Fibroblast of villous mesenchyme (primary cell): ENCODE measurements at places on chromosomes 11 and 22. TPM values are rescaled to one million over a fixed set of nuclear protein-coding genes. Genes with fewer than 3 reads are reported as not detected.

OR56A1 gene
- total RNA-seq, result under 0.01 TPM in 2 replicates

DNA sequence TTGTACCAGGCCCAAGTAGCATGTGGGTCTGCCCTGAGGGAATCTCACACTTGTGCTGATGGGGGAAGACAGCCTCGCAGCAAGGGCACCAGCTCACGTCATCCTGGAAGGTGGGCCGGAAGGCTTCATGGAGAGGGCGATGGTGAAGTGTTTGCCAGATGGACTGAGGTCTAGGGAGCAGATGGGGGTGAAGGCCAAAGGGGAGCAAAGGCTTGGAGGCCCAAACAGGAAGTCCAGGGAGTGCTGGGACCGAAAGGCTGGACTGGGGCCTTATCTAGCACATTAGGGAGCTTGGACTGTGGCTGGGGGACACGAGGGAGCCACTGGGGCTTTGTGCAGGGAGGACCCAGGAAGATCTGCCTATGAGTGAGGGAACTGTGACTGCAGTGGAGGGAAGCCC is 1.2 kb upstream of the TNFRSF13C start:
- no peak for DNase-seq

DNA sequence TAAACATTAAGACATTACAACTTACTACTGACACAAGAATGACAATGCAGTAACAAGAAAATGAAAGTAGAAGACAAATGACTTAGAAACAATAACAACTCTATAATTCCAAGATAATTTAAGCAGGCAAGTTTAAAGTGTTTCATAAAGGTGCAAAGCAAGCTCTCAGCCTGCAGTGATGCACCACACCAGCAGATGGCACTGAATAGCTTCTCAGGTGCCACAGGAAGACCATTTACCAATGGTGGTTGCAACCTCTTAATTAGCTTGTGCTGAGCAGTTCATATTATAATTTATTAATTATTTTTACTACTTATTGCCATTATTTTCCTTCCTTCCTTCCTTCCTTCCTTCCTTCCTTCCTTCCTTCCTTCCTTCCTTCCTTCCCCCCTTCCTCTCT is 60.6 kb downstream of the NXPE2 start:
- DNase-seq, result peak; percentile 51

DNA sequence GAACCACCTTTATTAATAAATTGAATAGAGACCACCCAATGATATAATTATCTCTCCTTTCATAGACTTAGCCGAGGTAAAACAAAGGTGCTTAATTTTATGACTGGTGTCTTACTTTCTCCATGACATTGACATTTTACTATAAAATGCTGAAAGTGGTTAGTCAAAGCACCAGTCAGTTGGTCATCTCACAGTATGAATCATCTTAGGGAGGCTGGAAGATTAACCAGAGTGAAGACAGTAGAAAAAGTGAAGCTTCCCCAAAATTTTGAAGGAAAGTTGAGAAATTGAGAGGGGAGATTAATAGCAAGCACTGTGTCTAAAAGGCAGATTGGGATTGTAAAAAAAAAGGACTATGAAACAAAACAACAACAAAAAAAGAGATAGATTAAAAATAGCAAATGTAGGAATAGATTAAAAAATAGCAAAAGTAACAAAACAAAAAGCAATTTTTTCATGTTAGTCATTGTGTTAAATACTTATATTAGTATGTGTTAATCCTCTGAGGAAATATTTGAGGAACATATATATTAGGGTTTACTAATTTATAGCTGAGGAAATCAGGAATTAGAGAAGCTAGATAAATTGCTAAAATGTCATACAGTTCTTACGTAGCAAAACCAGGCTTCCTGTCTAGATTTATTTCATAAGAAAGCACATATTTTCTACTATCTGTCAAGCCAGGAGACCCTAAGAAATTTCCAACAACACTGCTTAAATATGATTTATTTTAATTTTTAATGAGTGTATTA is 557.3 kb upstream of the ANO5 start:
- DNase-seq, result no peak
